ENCODE measurements at places on chromosomes 1 and 21.

GRCh38 chr1:3372317-3372716, 82.1 kb upstream of the ARHGEF16 start:
- no peak for DNase-seq

DNA sequence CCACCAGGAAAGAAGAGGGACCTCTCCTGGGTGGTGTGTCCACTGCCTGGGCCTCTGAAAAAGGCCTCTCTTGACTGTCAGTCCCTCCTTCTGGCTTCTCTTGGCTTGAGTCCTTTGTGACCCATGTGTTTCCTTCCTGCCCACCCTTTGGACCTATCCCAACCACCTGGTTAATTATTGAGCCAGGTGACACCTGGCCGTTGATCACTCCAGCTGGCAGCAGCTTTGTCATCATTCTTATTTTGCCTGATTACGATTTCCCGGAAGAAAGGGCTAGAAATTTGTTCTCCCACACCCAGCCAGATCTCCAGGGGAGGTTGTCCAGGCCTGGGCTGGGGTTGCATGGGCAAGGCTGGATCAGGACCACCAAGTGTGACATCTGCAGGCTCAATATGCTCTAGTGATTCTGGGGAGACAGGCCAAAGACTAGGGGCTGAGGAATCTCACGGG, 24.8 kb downstream of the CSF1 start:
- no peak for DNase-seq

GRCh38 chr1:110463725-110464124, 12.8 kb downstream of the PROK1 start:
- no peak for DNase-seq

DNA sequence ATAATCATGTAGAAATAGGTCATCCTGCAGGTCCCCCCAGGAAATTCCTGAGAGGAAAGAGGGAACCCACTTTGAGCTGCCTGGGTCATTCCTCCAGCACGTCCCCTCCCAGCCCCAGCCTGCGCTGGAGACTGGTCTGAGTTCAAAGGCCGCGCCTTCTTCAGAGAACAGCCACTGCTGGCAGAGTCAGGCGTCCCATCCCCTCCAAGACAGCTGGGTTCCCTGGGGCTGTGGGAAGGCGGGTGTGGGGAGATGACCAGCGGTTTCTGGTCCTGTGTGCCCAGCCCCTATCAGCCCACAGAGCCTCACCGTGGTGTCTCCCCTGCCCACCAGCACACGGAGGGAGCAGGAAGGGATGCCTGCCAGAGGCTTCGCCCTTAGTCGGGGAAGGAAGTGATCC, 18.0 kb upstream of the TRAPPC10 start:
- DNase-seq: no peak

DNA sequence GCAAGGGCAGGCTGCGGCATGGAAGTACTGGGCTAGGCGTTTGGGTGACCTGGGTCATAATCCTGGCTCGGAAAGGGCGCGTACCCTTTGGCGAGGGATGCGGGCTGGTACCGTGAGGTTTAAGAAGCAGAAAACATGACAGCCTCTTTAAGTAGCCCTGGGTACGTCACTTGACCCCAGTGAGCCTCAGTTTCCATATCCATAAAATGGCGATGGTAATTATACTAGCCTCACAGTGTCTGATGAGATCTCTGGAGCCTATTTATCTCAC, 700 bp downstream of the PIGV start:
- DNase-seq: no peak

DNA sequence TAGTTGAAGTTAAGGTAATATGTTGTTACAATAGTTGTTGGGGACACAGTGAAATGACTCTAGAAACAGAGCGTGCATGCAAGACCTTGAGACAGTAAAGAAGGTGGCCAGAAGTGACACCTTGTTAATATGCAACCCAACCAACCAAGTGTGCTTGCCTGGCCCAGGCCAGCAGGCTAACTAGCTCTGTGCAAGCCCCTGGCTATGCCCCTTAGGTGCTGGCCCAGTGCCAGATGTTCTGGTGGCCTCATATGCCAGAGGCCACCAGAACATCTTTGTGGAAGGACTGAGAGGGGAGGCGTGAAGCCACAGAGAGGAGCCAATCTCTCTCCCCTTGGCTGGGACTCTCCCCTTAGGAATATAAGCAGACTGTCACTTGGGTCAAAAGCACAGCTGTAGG, 111.2 kb upstream of the JUN start:
- no peak for DNase-seq

GRCh38 chr1:30697571-30698376, 25.6 kb downstream of the MATN1 start:
- no peak for DNase-seq

DNA sequence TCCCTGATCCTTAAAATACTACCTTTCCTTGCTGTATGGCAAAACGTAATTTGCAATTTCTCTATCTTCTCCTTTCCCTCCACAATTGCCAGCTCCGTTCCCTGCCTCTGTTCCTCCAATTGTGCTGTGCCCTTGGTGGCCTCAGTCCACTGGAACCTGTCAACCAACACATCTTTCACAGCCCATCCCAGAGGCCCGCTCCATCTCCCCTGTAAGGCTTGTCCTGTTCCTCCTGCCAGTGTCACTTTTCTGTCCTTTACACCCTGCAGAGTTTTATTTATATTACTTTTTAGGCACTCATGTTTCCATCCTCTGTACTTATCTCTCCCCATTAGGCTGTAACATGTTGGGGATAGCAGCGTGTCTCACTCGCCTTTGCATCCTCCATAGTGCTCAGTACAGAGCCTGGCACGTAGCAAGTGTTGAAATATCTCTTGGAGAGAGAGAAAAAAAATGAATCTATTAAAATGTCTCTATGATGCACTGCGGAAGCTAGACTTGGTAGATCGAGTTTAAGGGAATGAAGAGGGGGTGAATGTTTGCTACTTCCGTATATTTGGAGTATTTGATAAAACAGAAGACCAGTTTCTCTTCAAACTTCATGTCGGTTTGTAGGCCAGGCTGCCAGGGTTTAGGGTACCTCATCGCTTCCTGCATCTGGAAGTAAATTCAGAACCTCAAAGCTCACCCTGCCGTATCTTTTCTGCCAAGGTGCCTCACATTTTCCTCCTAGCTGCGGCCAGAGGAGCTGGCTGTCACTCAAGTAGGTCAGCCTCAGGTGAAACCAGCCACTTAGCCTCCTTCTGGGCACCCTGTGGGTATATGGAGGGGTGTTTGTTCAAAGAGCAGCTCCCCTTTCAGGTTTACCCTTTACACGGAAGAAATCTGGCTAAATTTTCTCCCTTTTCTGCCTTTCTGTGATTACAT, 303.8 kb downstream of the TM2D1 start:
- DNase-seq: no peak

- no peak for DNase-seq
Measured at GRCh38 chr1:55305735-55306134, 90.6 kb upstream of the USP24 start.

DNA sequence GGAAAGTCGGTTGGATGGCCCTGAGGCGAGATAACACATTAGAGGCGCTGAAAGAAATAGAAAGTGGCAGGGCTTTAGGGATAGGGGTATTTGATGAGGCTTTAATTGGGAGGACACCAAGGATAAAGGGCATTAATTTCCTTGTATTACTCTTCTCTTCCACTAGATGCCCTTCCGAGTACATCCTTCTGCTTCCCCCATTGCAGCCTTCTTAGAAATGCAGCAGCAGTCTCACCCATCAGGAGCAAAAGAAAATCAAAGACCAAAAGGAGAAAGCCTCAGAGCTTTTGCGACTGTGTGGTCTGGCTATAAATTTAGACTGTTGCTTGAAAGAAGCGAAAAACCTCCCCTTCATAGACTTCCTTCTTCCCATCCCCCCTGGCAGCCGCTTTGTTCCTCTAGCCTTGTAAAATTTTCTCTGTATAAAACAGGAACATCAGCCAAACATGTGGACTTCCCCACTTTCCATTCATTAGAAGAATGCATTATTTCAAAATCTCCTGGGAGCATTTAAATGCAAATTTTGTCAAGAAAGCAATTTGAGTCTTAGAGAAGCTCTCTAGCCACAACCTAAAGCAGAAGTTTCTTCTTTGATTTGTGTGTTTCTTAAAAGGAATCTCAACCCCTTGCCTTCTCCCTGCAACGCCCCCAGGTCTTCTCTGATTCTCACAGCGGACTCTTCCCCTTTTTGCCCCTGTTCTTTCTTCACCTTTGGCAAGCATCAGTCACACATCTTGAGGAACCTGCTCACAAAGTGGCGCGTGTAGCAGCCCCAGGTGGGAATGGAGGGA, 76.6 kb downstream of the NDUFS5 start:
- no peak for DNase-seq

GRCh38 chr1:107357376-107357775, 216.5 kb downstream of the NTNG1 start:
- DNase-seq: no peak

- DNase-seq: no peak
Measured at GRCh38 chr1:10916991-10917390, 95.5 kb upstream of the TARDBP start.

DNA sequence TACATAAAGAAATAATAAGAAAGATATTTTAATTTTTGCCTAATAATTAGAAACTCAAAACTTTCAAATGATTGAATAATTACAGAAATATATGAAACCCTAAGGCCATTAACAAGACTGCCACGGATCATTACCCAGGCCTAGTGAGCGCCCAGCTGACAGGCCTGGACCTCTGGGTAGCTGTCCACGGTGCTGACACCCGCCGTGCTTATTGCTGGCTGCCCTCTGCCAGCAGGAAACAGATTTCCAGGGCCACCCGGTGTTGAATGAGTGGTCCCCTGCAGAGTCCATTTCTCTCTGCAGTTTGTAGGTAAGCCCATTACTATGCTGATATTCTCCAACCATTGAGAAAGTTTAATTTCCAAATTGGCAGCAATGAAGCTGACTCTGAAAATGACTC, 254.4 kb upstream of the GJB5 start:
- no peak for DNase-seq

GRCh38 chr1:18819986-18820790, 39.3 kb downstream of the TAS1R2 start:
- DNase-seq: no peak

- no peak for DNase-seq
Measured at GRCh38 chr1:89598450-89599331, 34.2 kb upstream of the LRRC8C start.

DNA sequence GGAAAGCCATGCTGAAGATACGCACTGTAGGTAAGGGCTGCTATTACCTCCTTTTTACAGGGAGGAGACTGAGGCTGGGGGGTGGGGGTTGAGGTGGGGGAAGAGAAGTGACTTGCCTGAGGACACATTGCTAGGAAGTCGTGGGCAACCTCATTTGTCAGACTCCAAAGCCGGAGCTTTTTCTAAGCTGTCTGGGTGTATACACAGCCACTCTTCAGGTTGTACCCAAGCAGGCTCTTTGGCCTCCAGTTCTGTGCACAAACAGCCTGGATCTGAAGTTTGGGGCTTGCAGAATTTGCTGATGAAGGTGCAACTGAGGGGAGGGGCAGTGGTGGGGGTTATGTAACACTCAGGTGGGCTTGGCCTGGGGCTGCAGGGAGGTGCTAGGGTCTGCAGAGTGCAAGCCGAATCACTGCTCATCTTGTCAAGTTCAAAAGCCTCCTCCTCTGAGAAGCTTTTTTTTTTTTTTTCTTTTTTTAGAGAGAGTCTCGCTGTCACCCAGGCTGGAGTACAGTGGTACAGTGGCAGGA, 16.9 kb downstream of the TINAGL1 start:
- DNase-seq: no peak

DNA sequence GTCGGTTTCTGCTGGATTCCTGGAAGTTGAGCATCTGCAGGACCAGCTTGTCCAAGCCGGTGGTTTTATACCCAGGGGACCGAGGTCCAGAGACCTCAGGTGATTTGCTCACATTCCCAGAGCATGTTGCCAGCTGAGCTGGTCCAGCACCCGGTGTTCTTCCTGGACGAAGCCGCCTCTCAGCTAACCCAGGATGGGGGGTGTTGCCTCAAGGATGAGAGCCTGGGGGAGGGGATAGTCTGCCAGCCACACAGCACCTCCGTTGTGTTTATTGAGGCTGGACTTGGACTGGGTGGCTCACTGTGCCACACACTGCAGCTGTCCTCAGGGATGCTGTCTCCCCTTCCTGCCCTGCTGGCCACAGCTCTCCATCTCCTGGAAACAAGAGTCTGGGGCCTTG, 1.5 kb downstream of the TMEM201 start:
- no peak for DNase-seq

GRCh38 chr1:175822580-175822979, 79.2 kb upstream of the TNR start:
- DNase-seq: no peak

DNA sequence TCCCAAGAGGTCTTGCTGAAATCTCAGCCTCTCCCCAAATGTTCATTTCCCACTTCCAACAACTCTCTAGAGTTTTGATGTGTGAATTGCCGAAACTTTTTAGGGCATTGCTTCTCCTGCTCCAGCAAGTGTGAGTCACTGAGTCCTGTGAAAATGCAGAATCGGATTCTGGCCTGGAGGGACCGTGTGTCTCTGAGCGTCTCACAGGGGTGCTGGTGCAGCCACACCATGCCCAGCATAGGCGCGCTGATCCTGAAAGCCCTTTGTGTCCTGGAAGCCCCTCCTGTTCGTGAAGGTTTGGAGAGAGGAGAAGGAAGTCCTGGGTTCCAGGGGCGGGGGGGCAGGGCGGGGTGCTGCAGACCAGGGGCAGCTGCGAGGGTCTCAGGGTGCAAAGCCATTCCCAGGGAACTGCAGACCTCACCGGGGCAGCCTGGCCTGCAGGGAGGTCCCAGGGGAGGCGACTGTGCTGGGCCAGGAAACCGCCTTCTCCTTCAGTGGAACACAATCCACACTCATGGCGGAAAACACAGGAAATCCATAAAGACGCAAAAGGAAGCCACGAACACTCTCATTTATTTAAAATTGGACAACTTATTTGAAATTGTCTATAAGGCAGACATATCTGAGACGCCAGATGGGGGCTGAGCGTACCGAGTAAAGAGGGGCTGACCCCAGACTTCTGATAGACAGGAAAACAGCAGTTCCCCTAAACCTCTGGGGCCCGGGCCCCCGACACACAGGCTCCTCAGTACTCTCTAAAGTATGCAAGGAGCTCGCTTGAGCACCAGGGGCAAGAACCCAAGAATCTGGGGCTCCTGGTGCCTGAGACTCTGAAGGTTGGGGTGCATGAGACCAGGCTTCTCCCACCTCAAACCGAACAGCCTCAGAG, 43.5 kb upstream of the ADARB1 start:
- DNase-seq: no peak

- no peak for DNase-seq
Measured at GRCh38 chr1:161106431-161106830, 8.3 kb downstream of the KLHDC9 start.

DNA sequence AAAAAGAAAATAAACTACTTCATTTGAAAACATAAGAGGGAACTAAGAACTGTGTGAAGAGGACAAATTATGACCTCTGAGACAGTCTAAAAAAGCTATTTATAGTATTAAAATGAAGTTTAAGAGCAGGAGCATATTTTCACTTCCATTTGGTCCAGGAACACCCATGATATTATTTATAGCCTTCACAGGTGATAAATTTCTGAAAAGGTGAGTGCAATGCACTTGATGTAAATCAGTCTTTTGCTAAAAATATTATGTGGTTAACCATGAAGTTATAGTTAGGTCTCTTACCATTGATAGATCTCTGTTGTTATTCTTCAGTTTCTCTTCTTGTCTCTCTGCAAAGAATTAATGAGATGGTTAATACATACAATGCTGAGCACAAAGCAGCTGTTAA, 14.7 kb downstream of the TMCO1 start:
- no peak for DNase-seq
